Umbilical cord (tissue), 2 donors: ENCODE measurements at places on chromosomes 7 and 10.

GRCh38 chr10:32332299-32332750 is 14.6 kb downstream of the EPC1 start:
- no peak for DNase-seq

GRCh38 chr7:136966825-136967224 is 98.4 kb downstream of the CHRM2 start:
- DNase-seq = no peak

DNA sequence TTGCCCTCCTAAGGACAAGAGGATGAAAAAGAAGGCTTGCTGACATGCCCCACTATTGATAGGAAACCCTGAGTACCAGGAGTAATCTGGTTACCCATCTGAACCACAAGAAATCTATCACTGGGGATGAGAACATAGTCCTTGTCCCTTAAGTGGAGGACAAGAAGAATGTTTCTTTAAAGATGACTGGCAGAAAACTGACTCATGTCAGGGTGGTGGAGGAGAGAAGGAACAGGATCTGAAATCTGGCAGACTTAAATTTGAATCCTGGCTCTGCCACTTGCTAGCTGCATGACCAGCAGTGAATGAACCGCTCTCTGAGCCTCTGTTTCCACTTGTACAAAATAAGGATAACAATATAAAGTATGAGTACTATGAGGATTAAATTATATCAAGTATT is 38.9 kb upstream of the XPNPEP1 start:
- no peak for DNase-seq

- DNase-seq = peak; percentile 30
Observed at GRCh38 chr10:32959006-32959920, 1.2 kb upstream of the ITGB1 start.

- DNase-seq = no peak
Observed at GRCh38 chr7:67453580-67454380, 457.1 kb downstream of the TYW1 start.

- no peak for DNase-seq
Observed at GRCh38 chr7:157673573-157673972, 336.8 kb downstream of the DNAJB6 start.

DNA sequence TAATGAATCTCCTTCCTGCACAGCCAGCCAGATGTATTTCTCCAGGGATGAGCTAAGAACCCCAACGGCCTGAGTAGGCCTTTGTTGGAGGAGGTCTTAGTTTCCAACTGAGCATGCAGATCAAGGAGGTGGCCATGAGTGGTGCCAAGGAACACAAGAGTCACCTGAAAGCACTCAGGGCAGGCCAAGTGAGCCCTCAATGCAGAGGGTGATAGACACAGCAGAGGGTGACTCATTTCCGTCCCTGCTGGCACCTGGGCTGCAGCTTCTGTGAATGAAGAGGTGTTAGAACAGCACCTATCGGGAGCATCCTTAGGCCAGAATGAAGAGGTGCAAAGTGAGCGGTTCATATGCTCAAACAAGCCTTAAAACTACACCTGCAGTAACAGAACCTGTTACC is 211.8 kb downstream of the FRMD4A start:
- no peak for DNase-seq

DNA sequence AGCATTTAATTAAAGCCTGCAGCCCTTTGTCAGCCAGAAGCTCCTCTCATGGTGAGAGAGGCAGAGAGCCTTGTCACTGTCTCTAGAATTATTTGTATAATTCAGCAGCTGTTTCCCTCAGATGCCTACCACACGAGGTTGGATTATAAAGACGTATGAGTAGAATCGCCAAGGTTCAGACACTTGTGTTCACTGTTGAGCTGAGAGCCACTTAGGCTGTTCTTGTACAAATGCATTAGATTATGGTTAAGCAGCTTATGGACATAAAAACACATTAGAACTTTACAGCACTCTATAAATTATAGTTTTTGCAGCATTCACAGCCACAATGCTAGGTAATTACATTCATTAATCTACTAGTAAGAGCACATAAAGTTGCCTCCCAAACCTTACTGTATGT is 282.6 kb downstream of the AUTS2 start:
- no peak for DNase-seq

- DNase-seq = no peak
Observed at GRCh38 chr7:127738859-127739258, 86.9 kb downstream of the SND1 start.

DNA sequence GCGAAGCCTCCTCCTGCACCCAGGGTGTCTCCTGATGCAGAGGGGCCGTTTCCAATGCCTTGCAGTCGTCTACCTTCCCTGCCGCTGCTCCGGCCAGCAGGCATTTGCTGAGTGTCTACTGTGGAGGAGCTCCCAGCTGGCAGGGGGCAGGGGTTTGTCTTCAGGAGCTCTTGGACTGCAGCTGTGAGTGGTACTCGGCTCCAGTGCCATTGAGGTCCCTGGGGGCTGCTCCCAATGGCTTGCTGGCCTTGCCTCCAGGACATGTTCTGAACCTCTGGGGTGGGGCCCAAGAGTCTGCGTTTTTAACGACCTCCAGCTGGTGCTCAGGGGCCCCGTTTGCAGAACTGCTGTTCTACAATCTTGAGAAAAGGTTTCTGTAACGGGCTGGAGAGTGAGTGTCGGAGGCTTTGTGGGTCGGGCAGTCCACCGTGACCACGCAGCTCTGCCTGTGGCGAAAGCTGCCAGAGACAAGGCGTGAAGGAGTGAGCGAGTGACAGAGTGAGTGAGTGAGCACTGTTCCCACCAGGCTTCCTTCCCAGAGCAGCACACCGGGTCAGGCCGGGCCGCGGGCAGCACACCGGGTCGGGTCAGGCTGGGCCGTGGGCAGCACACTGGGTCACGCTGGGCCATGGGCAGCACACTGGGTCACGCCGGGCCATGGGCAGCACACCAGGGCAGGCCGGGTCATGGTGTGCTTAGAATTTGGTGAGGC is 520.2 kb downstream of the PTPRN2 start:
- DNase-seq = no peak

DNA sequence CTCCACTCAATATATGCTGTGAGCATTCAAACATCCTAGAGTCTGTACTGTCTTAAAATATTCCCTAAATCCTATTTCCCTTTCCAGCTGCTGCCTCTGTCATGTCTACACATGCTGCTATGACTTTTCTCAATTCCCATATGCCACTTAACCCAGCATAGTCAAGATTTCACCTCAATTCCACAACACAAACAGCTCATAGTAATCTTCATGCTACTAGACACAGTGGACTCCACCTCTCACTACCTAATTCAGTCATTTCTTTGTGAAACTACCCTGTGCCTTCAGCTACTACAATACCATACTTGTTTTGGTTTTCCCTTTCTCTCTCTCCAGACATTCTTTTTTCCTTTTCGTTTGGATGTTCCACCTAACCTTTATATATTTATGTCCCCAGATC is 45.5 kb downstream of the GSAP start:
- no peak for DNase-seq

- DNase-seq = no peak
Observed at GRCh38 chr7:143286522-143286890, 1.6 kb upstream of the CASP2 start.

DNA sequence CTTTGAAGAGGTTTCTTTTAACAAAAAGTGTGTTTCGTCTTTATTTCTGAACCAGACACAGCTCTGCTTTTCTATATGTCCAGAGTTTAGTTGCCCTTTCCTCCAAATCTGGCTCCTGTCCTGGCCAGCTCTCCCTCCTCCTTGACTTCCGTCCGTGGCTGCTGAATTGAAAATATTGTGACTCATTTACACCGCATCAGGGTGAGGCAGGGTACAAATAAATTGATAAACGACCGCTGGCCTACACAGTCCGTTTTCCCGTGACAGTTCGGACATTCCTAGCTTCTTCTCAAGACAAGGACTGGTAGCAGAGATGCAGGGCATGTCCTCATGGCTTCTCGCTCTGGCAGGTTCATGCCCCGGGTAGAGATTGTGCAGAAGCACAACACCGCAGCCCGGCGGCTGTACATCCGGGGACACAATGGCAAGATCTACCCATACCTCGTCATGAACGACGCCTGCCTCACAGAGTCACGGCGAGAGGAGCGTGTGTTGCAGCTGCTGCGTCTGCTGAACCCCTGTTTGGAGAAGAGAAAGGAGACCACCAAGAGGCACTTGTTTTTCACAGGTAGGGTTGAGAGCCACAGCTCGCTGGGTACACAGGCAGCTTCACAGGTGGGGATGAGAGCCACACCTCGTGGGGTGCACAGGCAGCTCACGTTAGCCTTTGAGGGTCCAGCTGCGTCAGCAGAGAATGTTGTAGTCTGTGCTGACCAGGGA is 126.6 kb downstream of the TRRAP start:
- DNase-seq = no peak

- DNase-seq = no peak
Observed at GRCh38 chr7:17094963-17095574, 203.4 kb upstream of the AHR start.

- no peak for DNase-seq
Observed at GRCh38 chr10:127215866-127216265, 19.5 kb upstream of the INSYN2A start.

GRCh38 chr7:91636129-91636724 is 244.3 kb downstream of the MTERF1 start:
- peak; percentile 13 for DNase-seq

- no peak for DNase-seq
Observed at GRCh38 chr10:132577350-132578003, 39.9 kb downstream of the INPP5A start.

DNA sequence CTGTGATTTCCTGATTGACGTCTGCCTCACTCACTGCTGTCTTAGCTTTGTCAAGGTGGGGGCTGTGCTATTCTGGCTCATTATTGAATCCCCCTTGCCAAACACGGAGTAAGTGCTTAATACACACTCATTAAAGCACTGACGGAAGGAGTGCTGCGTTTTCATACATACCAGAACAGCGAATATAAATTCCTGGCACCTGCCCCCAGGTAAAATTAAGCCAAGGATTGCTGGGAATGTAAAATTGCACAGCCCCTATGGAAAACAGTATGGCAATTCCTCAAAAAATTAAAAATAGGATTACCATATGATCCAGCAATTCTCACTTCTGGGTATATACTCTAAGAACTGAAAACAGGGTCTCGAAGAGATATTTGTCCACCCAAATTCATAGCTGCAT is 6.6 kb downstream of the KLRG2 start:
- DNase-seq = no peak

DNA sequence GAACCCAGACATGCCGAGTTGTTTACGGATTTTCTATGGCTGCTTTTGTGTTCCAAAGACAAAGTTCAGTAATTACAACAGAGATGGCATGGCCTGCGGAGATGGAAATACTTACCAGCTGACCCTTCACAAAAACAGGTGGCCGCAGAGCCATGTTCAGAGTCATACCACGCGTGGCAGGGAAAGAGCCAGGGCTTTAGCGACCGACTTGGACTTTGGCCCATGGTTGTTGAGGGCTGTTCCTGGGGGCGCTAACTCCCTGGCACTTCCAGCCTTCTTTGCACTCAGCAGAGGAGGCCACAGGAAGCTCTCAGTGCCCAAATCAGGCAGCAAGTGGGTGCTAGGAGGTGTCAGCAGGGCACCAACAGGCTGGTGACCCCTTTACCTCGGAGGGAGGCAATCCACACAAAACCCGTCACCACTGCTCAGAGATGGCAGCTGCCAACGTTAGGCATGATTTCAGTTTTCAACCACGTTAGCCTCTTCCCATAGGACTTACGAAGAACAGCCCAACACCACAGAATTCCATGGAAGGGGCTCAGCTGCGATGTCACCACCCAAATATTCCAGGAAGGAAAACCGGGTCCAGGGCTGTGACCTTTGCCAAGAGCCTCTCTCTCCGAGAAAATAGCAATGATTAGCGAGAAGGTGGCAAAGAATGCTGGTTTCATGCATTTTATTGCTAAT is 21.4 kb upstream of the CNPY1 start:
- no peak for DNase-seq

DNA sequence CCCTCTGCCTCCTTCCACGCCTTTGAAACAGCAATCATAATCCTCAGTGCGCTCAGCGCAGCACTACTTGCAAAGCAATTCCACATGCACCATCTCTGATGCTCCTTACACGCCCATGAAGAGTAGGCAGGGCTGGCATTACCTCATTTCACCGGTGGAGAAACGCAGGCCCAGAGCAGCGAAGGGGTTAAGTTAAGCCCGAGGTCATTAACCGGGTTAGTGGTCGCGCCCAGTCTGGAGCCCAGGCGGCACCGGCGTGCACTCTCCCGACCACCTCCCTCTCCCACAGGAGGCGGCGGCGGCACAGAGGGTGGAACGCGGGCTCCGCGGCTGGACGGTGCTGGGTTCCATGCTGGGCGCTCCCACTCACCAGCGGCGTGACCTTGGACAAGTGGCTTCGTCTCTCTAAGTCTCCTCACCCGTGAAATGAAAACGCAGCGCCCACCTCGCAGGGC is 515 bp downstream of the FASTK start:
- DNase-seq = peak; percentile 56

GRCh38 chr10:73906524-73907447 is 4.1 kb upstream of the PLAU start:
- peak; percentile 94 for DNase-seq

DNA sequence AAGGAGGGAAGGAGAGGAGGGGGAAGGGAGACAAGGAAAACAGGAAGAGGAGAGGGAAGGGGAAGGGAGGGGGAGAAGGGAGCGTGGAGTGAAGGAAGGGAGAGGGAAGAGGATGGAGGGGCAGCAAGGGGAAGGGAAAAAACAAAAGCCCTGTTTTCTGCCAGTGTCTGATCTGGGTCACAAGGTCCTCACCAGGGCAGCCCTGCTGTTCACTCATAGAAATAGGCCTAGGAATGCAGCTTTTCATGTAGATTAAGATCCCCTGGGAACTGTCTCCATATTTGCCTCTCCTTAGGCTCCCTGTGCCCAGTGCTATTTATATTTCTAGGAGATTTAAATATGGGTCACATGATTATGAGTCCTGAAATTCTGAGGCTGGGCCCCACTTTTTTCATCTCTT is 790.7 kb downstream of the TNS3 start:
- peak; percentile 17 for DNase-seq

DNA sequence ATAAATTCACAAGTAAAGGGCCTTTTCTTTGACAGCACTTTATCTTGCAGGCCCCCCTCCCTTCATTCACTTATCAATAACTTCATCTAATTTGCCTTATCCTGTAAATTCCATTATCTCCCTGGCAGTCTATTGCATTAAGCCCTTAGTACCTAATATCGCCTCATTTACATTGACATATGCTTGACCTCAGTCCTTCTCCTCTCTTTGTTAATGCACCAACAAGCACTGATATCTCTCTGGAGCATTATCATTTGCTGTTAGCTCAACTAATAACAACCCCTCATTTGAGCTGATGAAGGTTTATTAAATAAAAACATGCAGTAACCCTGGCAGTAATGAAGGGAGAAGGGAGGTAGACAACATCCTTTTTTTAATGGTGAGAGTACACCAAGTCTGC is 46.8 kb downstream of the EXOC4 start:
- DNase-seq = no peak
